Stimulated activated CD8-positive, alpha-beta memory T cell treated with anti-CD3 and anti-CD28 coated beads, Interleukin-4, amount 100 ng/mL, for 1 hour (primary cell): ENCODE measurements at places on chromosomes 12 and 14.

- no peak for DNase-seq
Measured at GRCh38 chr12:40711121-40711520, 18.9 kb downstream of the CNTN1 start.

DNA sequence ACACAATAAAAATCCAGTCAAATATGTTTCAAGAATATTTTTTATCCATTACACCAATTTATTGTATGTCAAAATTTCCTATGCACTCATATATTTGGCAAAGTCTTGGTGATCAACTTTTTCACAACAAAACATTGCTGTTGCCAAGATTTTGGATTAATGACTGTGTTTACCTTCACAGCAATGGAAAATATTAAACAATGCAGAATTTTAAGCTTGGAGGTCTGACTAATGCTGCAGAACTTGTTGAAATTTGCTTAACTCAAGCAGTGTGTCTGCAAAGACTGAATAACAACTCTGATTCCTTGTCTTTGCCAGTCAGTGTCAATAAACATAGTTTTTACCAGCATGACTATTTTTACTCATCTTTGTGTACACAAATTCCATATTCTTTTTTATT, 336.4 kb downstream of the CCER1 start:
- DNase-seq, result no peak

DNA sequence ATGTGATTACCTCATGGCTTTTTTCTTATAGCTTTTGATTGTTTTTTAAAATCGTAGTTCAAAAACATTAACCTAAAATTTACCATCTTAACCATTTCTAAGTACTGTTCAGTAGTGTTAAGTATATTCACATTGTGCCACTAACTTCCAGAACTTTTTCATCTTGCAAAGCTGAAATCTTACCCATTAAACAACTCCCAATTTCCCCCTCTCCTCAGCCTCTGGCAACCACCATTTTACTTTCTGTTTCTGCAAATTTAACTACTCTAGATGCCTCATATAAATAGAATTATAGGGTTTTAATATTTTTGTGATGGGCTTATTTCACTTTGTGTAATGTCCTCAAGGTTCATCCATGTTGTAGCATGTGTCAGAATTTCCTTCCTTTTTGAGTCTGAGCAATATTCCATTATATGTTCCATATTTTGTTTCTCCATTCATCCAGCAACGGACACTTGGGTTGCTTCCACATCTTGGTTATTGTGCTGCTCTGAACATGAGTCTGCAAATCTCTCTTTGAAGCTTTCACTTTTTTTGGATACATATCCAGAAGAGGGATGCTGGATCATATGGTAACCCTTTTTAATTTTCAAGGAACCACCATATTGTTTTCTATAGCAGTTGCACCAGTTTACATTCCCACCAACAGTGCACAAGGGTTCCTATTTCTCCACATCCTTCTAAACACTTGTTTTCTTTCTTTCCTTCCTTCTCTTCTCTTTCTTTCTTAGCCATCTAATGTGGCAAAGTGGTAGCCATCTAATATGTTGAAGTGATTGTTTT, 5.0 kb downstream of the HIF1A start:
- no peak for DNase-seq

- no peak for DNase-seq
Measured at GRCh38 chr12:13444076-13444475, 247.6 kb downstream of the EMP1 start.

DNA sequence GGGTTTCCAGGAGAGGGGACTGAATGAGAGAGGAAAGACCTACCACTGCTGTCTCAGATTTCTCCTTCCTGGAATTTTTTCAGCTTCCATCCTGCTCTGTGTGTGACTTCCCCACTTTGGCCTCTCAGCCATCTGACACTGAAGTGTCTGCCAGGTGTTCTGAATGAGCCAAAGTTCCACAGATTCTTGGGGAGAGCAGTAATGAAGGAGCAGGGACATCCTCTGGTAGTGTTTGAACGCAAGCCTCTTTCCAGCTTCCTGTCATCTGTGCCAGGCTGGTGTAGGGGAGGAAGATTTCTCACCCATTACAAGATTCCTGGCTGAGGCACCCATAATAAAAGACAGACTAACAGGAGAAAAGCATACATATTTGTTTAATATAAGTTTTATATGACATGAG, 141.7 kb upstream of the NRXN3 start:
- DNase-seq, result no peak

- no peak for DNase-seq
Measured at GRCh38 chr12:41250748-41251147, 62.6 kb downstream of the PDZRN4 start.

GRCh38 chr12:58253663-58254062, 312.3 kb downstream of the ATP23 start:
- no peak for DNase-seq

- DNase-seq, result no peak
Measured at GRCh38 chr12:125492354-125493270, 427.4 kb downstream of the AACS start.
